SK-MEL-5 (cell line): ENCODE measurements at places on chromosomes 6 and 20. TPM values are rescaled to one million over a fixed set of nuclear protein-coding genes. Genes with fewer than 3 reads are reported as not detected.

DEFB116 gene
- total RNA-seq: not detected in 2 replicates

GRCh38 chr6:151284548-151285017 lies 44.8 kb downstream of the AKAP12 start:
- DNase-seq: no peak

- DNase-seq: no peak
Measured at GRCh38 chr6:134358320-134358719, 40.4 kb upstream of the SGK1 start.

- no peak for DNase-seq
Measured at GRCh38 chr20:7399114-7399513, 541.1 kb downstream of the HAO1 start.

CNBD2 gene
- 4.1 and 7.4 TPM in 2 replicates for total RNA-seq

TEAD3 gene
- 1.8 and 2.7 TPM in 2 replicates for total RNA-seq

GRCh38 chr6:110476046-110476849 lies at the start of gene SLC22A16:
Gene SLC22A16, minus strand, starts transcription at chr6:110476613. Its CDS starts 39 bp downstream, at chr6:110476574.
- DNase-seq: no peak

RSPO3 gene
- total RNA-seq: not detected in 2 replicates

GRCh38 chr6:147395158-147395557 lies 113.3 kb upstream of the SAMD5 start:
- no peak for DNase-seq

PIGT gene
- 179 and 191 TPM in 2 replicates for total RNA-seq

DNA sequence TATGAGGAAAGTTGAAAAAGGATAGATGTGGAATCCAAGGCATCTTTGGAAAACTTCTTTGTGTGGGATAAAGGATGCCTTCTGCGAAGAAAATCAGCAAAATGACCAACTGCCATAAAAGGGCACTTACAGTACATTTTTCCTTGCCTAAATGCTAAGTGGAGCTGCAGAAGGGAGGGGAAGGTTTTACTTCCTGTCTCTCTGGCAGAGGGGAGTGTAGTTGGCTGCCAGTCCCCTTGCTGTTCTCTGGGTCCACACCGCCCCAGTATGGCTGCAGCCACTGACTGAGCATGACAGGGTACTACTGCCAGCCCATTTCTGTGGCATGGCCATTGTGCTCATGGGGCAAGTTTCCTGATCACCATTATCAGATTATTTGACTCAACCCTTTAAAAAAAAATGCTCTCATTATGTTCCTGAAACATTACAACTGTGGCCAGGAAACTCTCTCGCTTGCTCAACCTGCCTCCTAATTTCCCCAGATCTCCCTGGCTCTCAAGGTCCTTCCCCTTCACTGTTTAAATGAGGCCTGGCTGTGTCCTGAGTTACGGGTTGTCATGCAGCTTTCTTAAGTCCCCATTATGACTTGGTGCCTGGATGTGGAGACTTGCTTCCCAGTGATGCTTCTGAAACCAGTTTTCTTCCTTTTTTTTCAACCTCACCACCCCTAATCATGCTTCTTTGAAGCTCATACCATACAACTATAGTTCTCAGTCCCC lies 34.5 kb upstream of the FAM184A start:
- DNase-seq: no peak

- DNase-seq: no peak
Measured at GRCh38 chr20:15196547-15197255, 859.3 kb upstream of the FLRT3 start.

BPIFB4 gene
- total RNA-seq: not detected in 2 replicates

HAO1 gene
- total RNA-seq: not detected in 2 replicates

DNA sequence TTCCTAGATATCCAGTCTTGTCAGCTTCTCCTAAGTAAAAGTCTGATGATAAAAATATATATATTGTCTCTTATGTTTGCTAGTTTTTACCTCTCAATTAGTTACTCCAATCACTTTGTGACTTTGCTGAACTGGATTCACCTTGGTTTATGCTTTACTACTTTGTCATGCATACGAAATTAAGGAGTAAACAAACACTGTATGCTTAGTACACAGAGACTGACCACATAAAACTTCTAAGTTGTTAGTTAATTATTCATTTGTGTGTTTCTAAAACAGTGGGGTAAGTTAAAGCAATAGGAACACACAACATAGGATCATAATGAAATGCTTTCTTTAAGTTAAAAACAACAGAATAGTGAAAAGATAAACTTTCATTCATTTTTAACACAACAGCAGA lies 877.3 kb upstream of the MAP3K7 start:
- DNase-seq: no peak

DNA sequence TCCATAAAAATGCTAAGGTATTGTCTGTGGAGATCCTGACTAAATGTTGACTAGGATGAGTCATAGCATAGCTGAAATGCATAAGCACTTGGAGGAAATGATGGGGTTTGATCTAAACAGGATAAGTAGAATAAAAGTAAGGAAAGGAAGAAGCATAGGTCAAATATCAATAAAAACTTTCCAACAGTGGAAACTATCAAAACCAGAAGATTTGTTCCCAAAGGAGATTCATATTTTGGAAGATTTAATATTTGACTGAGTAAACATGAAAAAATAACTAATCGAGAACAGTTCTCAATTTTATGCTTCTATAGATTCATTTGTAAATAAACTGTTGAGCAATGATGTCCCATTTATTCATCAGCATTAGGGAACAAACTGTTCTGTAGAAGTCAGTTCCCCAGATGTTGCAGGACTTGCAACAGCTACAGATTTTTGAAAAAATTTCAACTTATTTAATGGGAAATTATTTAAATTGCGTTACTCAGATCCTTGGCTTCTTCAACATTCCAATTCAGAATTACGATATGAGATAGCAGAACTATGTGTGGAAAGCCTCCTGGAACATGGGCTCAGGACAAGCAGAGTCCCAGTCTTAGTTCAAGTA lies 133.7 kb upstream of the TBX18 start:
- DNase-seq: no peak

CD109 gene
- 53.1 and 55.9 TPM in 2 replicates for total RNA-seq

PLA2G7 gene
- 0.19 and 0.53 TPM in 2 replicates for total RNA-seq

C20orf202 gene
- not detected in 2 replicates for total RNA-seq

SLC2A10 gene
- 8.5 and 8.8 TPM in 2 replicates for total RNA-seq

GRCh38 chr6:137210903-137211302 lies 8.3 kb downstream of the IFNGR1 start:
- DNase-seq: no peak

DNA sequence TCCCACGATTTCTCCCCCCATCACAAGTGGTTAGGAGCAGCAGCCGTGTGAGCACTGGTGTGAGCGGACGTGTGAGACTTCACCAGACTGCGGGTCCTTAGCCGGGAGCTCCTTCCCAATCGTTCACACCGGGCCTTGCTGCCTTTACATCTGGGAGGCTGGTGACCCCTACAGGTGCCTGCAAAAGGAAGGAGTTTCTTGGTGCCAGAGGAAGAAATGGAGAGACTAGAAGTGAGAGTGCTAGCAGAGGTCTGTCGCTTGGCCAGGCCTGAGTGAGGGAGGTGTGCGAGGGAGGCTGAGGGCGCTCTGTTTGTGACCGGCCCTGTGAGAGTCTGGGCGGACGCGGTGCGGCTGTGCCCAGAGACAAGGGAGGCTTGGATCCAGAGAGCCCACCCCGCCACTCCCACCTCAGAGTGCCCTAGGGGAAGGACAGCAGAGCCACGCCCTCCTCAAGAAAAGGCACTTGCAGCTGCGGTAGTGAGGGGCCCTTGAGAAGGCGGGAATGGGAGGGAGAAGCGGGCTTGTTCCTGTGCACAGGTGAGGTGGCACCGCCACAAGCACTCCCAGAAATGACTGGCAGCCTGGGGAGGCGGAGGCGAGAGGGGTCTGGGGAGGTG lies 10.0 kb upstream of the ARMC2 start:
- DNase-seq: peak; percentile 21

GRCh38 chr6:134111062-134111677 lies 58.7 kb upstream of the SLC2A12 start:
- DNase-seq: peak; percentile 77

- no peak for DNase-seq
Measured at GRCh38 chr6:22363166-22363713, 66.4 kb upstream of the PRL start.

DNA sequence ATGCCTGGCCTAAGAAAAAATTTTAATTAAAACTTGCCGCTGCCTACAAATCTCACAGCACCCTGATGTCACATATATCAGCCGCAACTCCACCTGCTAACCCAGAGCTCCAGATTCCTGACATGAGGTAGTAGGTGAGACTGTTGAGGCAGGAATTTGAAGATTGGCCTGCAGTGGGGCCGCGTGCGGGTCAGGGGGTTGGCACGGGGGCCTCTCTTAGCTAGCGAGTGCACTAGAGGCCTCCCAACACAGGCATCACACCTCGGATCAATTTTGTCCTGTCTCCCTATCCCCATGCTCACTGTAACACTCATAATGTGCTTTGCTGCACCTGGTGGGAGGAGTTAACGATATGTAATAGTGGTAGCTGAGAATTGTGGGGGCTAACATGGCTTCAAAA lies 349.8 kb downstream of the CDC5L start:
- no peak for DNase-seq

CST2 gene
- total RNA-seq: not detected in 2 replicates

LAMA4 gene
- total RNA-seq: 48.9 and 54.9 TPM in 2 replicates

GRCh38 chr6:56549014-56549413 lies 93.7 kb downstream of the DST start:
- peak; percentile 5 for DNase-seq

DNA sequence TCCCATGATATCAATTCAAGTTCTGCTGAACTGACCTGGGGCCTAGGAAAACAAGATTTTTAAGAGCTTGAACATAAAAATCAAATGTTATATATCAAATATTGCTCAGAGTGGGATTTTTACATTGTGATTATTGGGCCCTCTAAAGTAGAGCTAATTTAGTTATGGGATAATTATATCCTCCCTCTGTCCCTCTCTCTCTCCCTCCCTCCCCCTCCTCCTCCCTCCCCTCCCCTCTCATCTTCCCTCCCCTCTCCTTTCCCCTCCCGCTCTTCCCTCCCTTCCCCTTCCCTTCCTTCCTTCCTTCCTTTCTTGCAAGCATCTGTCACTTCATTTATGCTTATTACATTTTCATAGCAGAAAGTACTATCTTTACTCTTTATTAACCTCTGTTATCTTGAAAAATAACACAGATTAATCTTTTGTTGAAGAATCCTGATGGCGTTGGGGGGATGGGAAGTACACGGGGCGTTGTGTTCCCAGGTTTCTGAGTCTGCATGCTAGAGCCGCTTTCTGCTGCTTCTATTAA lies 32.8 kb downstream of the KIF25 start:
- DNase-seq: no peak

OARD1 gene
- total RNA-seq: 20.2 and 23.4 TPM in 2 replicates

C6orf132 gene
- not detected in 2 replicates for total RNA-seq

GRCh38 chr6:45486736-45487135 lies 109.0 kb upstream of the SUPT3H start:
- DNase-seq: peak; percentile 39

CCND3 gene
- total RNA-seq: 26.9 and 31.8 TPM in 2 replicates

- DNase-seq: no peak
Measured at GRCh38 chr6:16402581-16402900, 164.2 kb downstream of the GMPR start.

GRCh38 chr6:5028921-5029320 lies 25.1 kb upstream of the RPP40 start:
- DNase-seq: peak; percentile 70

- no peak for DNase-seq
Measured at GRCh38 chr6:142167071-142167470, 20.0 kb downstream of the VTA1 start.

GRCh38 chr6:119347466-119348095 lies 2.0 kb downstream of the MAN1A1 start:
- no peak for DNase-seq

MYMX gene
- not detected in 2 replicates for total RNA-seq

DNA sequence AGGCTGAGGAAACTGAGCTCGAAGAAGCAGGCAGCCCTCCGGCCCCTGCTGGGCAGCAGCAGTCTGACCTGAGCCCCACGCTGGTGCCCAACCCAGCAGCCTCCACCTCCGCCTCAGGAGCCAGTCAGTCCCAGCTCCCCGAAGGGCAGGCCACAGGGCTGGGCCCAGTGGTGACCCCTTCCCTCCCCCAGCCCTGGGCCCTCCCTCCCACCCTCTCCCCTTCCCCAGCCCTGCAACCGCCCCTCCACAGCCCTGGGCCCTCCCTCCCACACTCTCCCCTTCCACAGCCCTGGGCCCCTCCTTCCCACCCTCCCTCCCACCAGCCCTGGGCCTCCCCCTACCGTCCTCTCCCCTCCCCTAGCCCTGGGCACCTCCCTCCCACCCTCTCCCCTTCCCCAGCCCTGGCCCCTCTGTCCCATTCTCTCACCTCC lies 115.0 kb downstream of the TAF4 start:
- no peak for DNase-seq

WFDC12 gene
- total RNA-seq: not detected in 2 replicates

DNA sequence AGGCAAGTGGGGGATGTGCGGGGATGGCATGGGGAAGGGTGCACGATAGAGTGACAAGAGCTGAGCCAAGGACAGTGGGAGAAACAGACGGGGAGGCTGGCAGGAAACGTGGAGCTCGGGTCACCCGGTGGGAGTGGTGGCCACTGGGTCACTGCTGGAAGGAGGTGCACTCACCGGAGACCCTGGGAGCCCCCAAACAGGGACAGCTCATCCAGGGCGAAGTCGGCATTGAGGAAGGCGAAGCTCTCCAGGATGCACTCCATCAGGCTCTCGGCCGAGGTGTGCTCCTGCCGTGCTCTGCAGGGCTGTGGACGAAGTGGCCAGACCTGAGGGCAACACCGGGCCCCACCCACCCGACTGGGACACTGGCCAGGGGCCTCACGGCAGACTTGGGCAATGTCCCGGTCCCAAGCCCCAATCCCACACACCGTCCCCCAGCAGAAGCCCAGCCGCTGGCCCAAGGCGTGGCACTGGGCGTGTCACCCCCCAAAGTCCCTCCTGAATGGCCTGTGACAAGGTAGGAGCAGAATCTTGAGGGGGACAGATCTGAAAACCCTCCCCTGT lies 87.3 kb downstream of the PTPN1 start:
- no peak for DNase-seq

- DNase-seq: no peak
Measured at GRCh38 chr6:145530454-145530853, 204.9 kb downstream of the EPM2A start.

DNA sequence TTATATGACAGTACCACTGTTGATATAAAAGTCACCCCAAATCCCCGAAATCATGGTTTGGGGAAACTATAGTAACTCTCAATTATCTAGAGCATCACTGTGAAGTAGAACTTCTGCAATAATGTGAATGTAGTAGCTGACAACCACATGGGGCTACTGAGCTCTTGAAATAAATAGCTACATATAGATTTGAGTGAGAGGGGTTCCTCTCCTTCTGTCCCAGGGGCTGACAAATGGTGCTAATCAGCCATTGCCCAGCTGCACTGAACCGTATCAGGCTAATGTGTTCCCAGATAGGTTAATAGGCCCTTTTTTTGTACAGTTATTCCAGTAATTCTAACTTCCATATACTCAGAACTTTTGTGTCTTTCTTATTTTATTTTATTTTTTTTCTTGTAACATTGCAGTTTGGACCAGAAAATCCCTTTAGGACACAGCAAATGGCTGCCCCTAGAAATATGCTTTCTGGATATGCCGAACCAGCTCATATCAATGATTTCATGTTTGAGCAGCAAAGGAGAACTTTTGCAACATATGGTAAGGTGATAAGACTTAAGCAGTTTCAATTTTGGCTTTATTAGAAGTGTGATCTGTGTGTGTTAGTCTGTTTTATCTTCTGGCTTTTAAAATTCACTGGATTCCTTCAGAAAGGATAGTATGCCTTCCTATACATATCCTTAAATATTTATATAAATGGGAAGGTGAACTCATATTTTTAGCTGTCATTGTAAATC lies 21.1 kb downstream of the CDC40 start:
- DNase-seq: no peak

GRCh38 chr6:6588924-6589709 lies 597 bp downstream of the LY86 start:
- no peak for DNase-seq

TDRD6 gene
- 0.05 TPM in 1 of 2 replicates, not detected in the other for total RNA-seq

GRCh38 chr20:41510847-41511450 lies 107.2 kb downstream of the CHD6 start:
- no peak for DNase-seq
